Chondrocyte (in vitro differentiated cells): ENCODE measurements at places on chromosomes 3 and 15. TPM values are rescaled to one million over a fixed set of nuclear protein-coding genes. Genes with fewer than 3 reads are reported as not detected.

Gene HAPLN3
- 29.9 to 78.2 TPM (median 73.7 TPM) in 3 replicates for total RNA-seq

GRCh38 chr3:42804831-42805132, 492 bp upstream of the HIGD1A start:
- H3K36me3 ChIP-seq: no peaks in the 10 kb centered on the region
- peak overlapping the region; percentile 100 for H3K4me3 ChIP-seq
- peaks cover 10% of the 10 kb centered on the region for H3K27me3 ChIP-seq
- H3K4me1 ChIP-seq: peaks cover 38% of the 10 kb centered on the region
- no peak for DNase-seq
- peak overlapping the region; percentile 99 for H3K27ac ChIP-seq

GRCh38 chr15:83030021-83030420, 18.6 kb upstream of the C15orf40 start:
- no peak for DNase-seq
- H3K4me1 ChIP-seq: peaks cover 8% of the 10 kb centered on the region
- no peaks in the 10 kb centered on the region for H3K27me3 ChIP-seq
- peak overlapping the region; percentile 78 for H3K27ac ChIP-seq
- H3K36me3 ChIP-seq: peaks cover 11% of the 10 kb centered on the region

GRCh38 chr3:14274999-14275961, 96.7 kb downstream of the LSM3 start:
- H3K4me3 ChIP-seq: no peak overlapping the region
- peaks cover 3% of the 10 kb centered on the region for H3K4me1 ChIP-seq
- H3K27ac ChIP-seq: no peak overlapping the region

- H3K36me3 ChIP-seq: no peaks in the 10 kb centered on the region
- no peak for DNase-seq
- peaks cover 5% of the 10 kb centered on the region for H3K27me3 ChIP-seq
- no peak overlapping the region for H3K27ac ChIP-seq
- no peak overlapping the region for H3K4me3 ChIP-seq
- H3K4me1 ChIP-seq: no peaks in the 10 kb centered on the region
Observed at GRCh38 chr15:87962428-87962827, 294.1 kb downstream of the NTRK3 start.

- DNase-seq: no peak
- no peak overlapping the region for H3K27ac ChIP-seq
- H3K4me3 ChIP-seq: no peak overlapping the region
- H3K4me1 ChIP-seq: peaks cover 30% of the 10 kb centered on the region
- H3K36me3 ChIP-seq: no peaks in the 10 kb centered on the region
Observed at GRCh38 chr3:40920041-40920440, 279.3 kb upstream of the CTNNB1 start.

GRCh38 chr3:101758224-101758623, 20.8 kb upstream of the NXPE3 start:
- H3K36me3 ChIP-seq: peaks cover 37% of the 10 kb centered on the region
- no peaks in the 10 kb centered on the region for H3K27me3 ChIP-seq
- no peak overlapping the region for H3K27ac ChIP-seq
- H3K4me3 ChIP-seq: no peak overlapping the region
- no peaks in the 10 kb centered on the region for H3K4me1 ChIP-seq
